ENCODE measurements at places on chromosomes 4 and X. TPM values are rescaled to one million over a fixed set of nuclear protein-coding genes. Genes with fewer than 3 reads are reported as not detected.

DNA sequence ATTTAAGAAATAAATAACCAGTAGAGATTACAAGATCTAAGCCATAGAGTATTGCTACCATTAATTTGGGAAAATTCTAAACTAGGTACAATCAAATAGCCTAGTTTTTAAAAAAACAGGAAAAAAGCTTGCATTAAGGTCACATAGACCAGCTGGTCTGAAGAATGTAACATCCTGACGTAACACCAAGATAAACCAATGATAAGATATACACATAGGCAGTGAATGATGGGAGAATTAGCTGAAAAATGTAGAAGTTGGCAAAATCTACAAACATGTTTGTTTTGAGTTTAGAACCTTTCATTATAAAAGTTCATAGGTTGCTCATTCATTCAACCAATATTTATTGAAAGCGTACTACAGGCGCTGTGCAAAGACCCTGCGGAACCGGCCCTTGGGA lies 120.0 kb downstream of the SH3RF1 start:
- no peak for DNase-seq
- no peak overlapping the region for H3K27ac ChIP-seq
- H3K36me3 ChIP-seq: no peaks in the 10 kb centered on the region
- no peaks in the 10 kb centered on the region for H3K27me3 ChIP-seq
- H3K4me3 ChIP-seq: no peak overlapping the region
- H3K4me1 ChIP-seq: no peaks in the 10 kb centered on the region

Gene IL15
- 0.49 TPM for total RNA-seq

GRCh38 chr4:78922207-78922606 lies 17.0 kb downstream of the PAQR3 start:
- no peak overlapping the region for H3K27ac ChIP-seq
- no peak overlapping the region for H3K4me3 ChIP-seq
- H3K27me3 ChIP-seq: no peaks in the 10 kb centered on the region
- H3K36me3 ChIP-seq: peaks cover 4% of the 10 kb centered on the region
- no peak for DNase-seq

GRCh38 chr4:1187182-1187581 lies 14.8 kb upstream of the SPON2 start:
- H3K27ac ChIP-seq: no peak overlapping the region
- H3K4me1 ChIP-seq: peaks cover 24% of the 10 kb centered on the region
- H3K27me3 ChIP-seq: peaks cover 4% of the 10 kb centered on the region
- H3K36me3 ChIP-seq: peaks cover 6% of the 10 kb centered on the region

DNA sequence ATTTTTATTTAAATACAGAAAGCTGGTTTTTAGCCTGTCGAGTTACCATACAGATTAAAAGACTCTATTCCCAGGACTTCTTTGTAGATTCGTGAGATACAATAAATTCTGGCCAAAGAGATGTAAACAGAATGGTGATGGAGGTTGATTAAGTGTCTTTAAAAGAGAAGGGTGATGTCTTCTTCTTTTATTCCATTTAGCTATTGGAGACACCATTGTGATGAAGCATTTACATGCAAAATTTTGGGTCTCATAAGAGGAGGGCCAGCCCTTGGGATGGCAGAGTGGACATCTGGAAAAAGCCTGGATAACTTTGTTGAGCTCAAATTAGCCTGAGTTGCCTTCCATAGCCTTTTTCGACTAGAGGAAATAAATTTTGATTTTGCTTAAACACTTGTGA lies 21.6 kb upstream of the PCDH10 start:
- DNase-seq: no peak
- H3K36me3 ChIP-seq: no peaks in the 10 kb centered on the region
- H3K4me3 ChIP-seq: no peak overlapping the region

DNA sequence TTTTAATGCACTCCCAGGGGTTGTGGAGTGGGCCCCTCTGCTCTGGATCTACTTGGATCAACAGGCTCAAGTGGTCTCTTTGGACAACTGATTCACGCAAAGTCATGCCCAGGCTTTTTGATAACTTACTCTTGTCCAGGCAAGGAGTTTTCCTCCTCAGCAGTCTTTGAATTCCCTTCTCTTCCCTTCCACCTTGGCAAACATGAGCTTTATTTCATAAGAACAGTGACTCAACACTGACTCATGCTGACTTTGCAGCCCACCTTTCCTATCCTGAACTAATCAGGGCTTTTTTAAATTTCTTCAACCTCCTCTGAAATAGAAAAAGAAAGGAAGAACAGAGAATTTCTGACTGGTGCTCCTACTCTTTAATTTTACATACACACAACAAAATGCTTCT lies 132.1 kb upstream of the LDB2 start:
- H3K27ac ChIP-seq: no peak overlapping the region
- no peak for DNase-seq
- H3K27me3 ChIP-seq: peaks cover 24% of the 10 kb centered on the region
- no peaks in the 10 kb centered on the region for H3K4me1 ChIP-seq
- no peaks in the 10 kb centered on the region for H3K36me3 ChIP-seq

- no peak for DNase-seq
- no peaks in the 10 kb centered on the region for H3K27me3 ChIP-seq
- no peak overlapping the region for H3K4me3 ChIP-seq
- no peaks in the 10 kb centered on the region for H3K4me1 ChIP-seq
- H3K36me3 ChIP-seq: peaks cover 2% of the 10 kb centered on the region
Observed at GRCh38 chr4:163193717-163194116, 27.0 kb upstream of the NAF1 start.

Gene PPP1R2C
- not detected for total RNA-seq

Gene DRP2
- 0.18 TPM for total RNA-seq

- no peak overlapping the region for H3K27ac ChIP-seq
- no peaks in the 10 kb centered on the region for H3K4me1 ChIP-seq
- H3K27me3 ChIP-seq: no peaks in the 10 kb centered on the region
- DNase-seq: no peak
- H3K36me3 ChIP-seq: no peaks in the 10 kb centered on the region
- no peak overlapping the region for H3K4me3 ChIP-seq
Observed at GRCh38 chrX:26649534-26649933, 433.6 kb downstream of the MAGEB5 start.

- DNase-seq: no peak
- H3K27me3 ChIP-seq: no peaks in the 10 kb centered on the region
- no peaks in the 10 kb centered on the region for H3K36me3 ChIP-seq
- H3K4me1 ChIP-seq: no peaks in the 10 kb centered on the region
Observed at GRCh38 chr4:81399306-81400086, 72.2 kb downstream of the RASGEF1B start.
